Erythroblast (primary cell): ENCODE measurements at places on chromosomes 2 and 18.

- DNase-seq, result no peak
Observed at GRCh38 chr2:231353469-231353868, 42.0 kb upstream of the B3GNT7 start.

GRCh38 chr2:75480971-75481836 is 79.5 kb downstream of the EVA1A start:
- no peak for DNase-seq

DNA sequence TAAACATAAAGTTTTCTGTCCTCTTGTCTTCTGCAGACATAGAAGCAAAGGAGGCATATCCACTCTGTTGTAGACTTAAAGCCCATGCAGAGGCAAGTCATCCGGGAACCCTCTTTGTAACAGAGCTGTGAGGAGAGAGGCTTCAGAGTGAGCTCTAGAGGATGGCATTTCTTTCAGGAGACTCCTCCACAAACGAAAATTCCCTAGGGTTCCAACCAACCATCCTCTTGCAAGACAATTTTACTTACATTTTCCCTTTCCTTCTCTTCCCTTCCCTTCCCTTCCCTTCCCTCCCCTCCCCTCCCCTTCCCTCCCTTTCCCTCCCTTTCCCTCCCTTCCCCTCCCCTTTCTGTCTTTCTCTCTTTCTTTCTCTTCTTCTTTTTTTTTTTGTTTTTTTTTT is 446.3 kb upstream of the MAP2 start:
- no peak for DNase-seq

DNA sequence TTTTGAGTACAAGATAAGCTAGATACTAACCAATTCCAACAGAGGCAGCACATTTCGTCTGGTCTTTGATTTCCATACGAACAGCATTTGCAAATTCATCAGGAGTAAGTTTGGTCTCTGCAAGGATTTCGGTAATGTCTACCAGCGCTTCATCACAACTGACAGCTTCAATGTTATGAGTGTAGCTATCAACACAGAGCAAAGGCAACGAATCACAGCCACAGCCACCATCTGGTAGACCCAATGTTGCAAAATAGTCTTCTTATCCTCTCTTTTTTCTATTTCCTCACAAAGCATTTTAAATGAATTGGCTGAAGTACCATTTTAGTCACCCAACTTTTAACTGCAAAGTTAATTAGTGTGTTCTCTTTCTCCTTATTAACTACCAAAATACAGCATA is 68.3 kb downstream of the REV1 start:
- no peak for DNase-seq
